ENCODE measurements at places on chromosomes 3 and 15.
A peak's percentile ranks its signal among the peaks of the same experiment; 100 is the strongest.

DNA sequence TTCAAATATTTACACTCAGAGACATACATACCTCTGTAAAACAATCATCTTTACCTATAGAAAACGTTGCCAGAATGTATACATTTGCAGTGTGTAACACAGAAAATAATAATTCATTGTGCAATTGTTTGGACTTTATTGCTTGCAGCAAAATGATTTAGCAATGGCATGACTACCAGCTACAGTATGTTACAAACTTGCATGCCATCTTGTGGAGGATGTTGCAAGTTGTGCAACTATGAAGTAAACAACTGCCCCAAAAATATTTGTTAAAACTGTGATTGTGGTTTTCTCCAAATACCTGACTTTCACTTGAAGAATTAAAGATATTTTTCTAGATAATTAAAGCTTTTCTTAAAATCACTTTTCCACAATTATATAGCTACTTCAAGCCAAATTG lies 27.1 kb upstream of the C3orf49 start:
- DNase-seq, result no peak

GRCh38 chr3:139289860-139290524 lies 53.8 kb upstream of the MRPS22 start:
- no peak for DNase-seq

- no peak for DNase-seq
These were observed 105.0 kb downstream of the KLHL25 start for GRCh38 chr15:85689729-85690128.

GRCh38 chr15:99592145-99592791 lies 26.5 kb downstream of the MEF2A start:
- DNase-seq, result no peak

GRCh38 chr3:160196511-160197104 lies 28.6 kb upstream of the C3orf80 start:
- DNase-seq, result no peak

DNA sequence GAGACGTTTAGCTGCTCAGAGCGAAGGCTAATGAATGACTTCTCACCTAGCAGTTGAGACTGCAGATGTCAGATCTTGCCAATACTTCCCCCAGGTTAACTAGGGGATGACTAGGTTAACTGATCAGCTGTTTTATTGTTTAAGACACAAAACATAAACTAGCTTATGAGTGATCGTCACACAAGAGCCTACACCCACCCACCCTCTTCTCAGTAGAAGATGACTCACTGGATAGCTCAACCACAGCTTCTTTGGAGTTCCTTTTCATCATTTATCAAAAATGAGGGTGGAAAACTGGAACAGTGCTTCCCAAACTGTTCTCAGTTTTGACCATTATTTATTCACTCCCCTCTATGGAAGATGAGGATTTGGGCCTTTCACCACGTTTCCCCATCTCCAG lies 25.2 kb downstream of the GASK1A start:
- DNase-seq, result no peak

- DNase-seq, result peak; percentile 68
These were observed 16.5 kb upstream of the LAMP3 start for GRCh38 chr3:183178833-183179549.

DNA sequence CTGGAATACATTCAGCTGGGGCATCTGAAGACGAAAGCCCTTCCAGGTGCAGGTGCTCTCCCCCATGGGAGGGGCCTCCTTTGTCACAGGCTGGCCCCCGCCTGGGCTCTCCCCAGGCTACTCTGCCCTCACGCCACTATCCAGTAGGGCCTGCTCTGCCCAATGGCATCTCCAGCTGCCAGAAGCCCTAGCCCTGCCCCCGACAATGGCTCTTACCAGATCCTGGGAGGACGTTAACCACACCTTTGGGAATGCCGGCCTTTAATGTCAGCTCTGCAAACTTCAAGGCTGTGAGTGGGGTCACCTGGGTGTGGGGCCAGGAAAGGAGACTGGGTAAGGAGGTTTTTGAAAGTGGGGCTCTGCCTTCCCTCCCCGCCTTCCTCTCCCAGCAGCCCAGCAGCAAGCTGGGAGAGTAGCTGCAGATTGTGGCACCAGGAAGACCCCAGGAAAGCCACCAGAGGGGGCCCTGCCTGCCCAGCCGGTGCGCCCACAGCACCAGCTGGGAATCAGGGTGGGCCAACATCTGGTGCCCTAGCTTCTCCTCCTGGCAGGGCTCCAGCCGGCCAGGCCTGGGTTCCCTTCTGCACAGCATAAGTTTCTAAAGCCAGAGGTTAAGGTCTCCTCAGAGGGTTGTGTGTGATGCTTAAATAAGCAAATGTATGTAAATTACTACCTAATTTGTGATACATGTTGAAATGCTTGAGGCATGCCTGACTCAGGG lies 40.4 kb upstream of the SLC41A3 start:
- peak; percentile 30 for DNase-seq

Measured in Caco-2 (cell line).